DMS53 (cell line): ENCODE measurements at places on chromosomes 5 and 9.

GRCh38 chr5:151892393-151892792, 32.3 kb downstream of the GLRA1 start:
- peak; percentile 31 for DNase-seq

DNA sequence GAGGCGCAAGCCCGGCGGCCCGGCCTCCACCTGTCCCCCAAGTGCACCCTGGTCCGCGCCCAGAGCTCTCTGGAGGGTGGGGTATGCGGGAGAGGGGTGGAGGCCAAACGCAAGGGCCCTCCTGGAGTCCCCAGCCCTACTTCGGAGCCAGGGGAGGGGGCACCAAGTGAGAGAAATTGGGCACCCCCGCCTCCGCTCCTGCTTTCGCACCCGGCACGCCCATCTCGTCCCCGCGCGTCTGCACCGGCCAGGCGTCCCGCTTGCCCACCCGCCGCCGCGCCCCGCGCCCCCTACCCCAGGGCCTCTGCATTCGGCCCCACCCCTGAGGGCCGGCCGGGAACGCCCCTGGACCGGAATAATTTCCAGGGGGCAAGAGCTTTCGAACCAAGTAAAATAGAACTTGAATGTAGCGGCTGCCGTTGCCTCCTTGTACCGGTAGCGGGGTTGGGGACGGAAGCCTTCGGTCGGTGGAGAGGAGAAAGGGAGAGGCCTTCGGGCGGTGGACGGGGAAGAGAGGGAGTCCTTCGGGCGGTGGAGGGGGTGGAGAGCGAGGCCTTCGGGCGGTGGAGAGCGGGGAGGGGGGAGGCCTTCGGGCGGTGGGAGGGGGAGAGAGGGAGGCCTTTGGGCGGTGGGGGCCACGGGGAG, 694 bp upstream of the PHPT1 start:
- DNase-seq, result peak; percentile 84

DNA sequence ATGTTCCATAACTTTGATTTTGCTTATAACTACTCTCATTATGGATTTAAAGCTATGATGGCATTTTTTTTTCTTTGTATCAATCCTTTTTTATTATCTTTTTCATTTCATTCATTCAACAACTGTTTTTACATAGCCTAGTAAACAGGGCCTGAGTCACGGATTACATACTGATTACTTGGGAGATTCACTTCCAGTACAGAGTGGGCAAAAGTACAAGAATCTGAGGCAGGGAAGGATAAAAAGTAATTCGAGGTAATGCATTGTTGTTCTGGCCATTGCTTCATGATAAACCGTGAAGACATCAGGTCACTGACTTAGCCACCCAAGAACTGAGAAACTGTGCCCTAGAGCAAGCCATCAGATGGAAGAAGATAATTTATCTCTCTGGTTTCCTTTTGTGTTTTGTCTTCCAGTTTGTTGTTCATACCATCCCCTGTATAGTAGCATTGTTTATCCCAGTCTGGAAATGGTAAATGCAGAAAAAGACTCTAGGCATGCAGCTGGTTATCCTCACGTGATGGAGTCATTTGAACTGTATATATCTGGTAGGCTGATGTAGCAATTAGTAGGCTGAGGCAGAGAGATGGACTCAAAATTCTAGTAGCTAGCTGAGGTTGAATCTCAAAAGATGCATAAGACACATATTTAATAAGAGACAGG, 145.6 kb downstream of the CNTLN start:
- no peak for DNase-seq

GRCh38 chr5:67301285-67301903, 104.8 kb upstream of the CD180 start:
- DNase-seq, result peak; percentile 28

DNA sequence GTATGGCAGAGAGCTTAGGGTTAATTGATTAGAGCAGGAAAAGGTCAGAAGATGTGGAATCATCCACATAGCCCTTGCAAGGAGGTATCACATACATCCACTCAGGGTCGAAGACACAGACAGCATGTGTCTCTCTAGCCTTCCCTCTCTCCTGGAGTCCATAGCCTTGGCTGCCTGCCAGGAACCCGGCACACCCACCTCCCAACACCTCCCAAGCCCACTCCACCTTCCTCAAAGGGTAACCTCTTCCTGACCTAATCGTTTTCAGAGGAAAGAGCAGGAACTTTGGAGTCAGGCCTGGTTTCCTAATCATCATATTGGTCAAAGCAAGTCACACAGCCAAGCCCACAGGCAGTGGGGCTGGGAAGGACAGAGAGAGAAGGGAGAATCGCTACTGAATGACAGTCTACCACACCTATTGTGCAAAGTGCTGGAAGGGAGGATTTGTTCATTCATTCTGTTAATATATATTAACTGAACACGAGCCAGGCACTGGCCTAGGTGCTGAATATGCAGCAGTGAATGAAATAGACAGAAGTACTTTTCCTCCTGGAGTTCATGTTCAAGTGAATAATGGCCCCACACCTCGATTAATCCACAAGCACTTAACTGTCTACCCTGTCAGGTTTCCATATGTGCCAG, 107.8 kb downstream of the KCNIP1 start:
- DNase-seq, result no peak

GRCh38 chr9:92633614-92634278, 36.2 kb downstream of the IPPK start:
- DNase-seq, result no peak

DNA sequence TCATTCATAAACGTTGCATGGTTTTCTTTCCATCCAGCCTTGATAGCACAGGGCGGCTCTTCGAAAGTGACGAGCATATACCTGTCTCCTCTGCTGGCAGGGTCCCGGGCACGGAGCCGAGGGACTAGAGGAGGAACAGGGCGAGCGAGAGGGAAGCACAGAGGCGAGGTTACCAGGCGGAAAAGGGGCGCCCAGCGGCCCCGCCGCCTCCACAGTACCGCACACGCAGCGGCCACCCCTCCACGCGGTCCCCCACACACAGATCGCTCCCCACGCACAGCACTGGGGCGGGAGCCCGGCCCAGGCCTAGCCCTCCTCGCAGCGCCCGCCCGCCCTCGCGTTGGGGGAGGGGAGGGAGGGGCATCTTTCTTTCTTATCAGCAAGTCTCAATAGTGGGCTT, 296.6 kb upstream of the DAB2 start:
- DNase-seq, result no peak

DNA sequence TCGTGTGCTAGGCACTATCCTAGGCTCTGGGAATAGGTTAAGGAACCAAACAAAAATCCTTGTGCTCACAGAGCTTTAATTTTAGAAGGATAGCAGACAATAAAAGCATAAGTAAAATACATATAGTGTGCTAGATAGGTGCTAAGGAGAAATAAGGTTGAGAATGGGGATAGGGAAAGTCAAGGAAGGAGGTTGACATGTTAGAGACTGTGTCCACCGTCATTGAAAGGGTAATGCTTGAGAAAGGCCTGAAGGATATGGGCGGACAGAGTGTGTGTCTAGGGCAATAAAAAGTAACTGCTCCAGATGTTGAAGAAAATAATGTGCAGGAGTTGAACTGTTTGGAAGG, 482 bp upstream of the TDRD7 start:
- no peak for DNase-seq

DNA sequence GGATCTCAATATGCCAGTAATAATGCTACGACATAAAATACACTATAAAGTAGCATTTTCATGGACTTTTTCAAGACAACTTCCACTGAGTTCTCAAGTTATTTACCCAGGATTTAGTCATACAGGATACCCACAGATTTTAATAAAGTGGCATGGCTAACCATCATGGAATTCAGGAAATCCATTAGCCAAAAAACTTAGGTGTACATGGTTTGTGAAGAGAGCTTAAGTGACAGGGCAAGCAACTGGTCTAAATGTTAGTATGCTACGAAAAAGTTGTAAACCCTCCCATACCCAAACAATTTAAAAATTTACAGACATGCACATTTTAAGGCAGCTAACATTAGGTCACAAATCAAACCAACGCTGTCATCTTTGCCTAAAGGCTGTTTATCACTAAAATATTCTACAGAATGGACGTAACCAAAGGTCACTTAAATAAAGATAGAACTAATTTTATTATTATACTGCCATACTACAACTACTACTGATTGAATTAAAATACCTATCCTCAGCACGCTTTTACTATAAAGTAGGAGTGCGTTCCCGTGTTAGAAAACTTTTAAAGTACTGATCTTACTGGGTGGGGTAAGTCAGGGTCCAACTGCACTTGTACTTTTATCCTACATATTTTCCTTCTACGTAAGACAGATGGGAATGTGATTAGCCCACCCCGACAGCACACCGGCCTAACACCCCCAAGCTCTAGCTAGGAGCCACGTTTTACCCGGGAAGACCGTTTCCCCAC, 1.1 kb downstream of the UBTD2 start:
- no peak for DNase-seq

DNA sequence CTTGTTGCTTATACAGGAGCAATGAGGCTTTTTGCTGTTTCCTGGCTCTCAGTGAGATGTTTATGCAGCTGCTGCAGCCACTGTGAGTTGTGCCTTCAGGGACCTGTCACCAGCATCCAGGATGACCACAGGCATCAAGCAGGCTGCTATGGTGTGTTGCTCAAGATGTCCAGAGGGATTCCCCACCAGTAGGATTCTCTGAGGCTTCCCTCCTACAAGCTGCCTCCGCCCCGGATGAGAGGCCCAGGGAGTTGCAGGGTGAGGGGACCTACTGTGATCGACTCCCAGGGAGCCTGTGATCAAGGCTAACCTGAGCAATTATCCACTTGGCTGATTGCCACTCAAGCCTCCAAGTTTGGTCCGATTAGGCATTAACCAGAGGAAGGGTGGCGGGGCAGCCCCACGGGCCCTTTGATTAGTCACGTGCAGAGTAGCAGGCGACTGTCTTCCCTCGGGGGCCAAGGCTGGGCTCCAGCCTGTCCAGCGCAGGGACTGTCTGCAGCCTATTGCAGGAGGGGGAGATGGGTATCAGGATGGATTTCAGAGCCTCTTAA, 1.8 kb upstream of the FAT2 start:
- peak; percentile 82 for DNase-seq

GRCh38 chr9:137293482-137294090, 8.5 kb downstream of the NRARP start:
- no peak for DNase-seq

- DNase-seq, result no peak
These were observed 460.5 kb downstream of the MAN2A1 start for GRCh38 chr5:110150199-110150598.

- peak; percentile 43 for DNase-seq
These were observed 32.1 kb downstream of the TRMO start for GRCh38 chr9:97889941-97890887.

DNA sequence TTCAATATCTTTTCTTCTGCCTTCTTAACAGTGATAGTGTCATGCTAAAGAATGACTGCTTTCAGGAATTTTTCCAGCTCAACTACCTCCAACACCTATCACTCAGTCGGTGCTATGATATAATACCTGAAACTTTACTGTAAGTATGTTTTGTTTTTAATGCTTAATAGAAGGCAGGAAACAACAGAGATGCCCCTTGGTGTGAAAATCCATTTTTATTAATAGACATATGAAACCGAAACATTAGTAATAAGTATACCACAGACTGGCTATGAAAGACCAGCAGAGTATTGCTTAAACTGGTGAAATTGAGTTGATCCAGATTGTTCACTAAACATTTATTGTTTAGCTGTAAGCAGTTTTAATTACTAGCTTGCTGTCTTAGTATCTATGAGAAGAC, 25.2 kb downstream of the SKP2 start:
- DNase-seq, result no peak

DNA sequence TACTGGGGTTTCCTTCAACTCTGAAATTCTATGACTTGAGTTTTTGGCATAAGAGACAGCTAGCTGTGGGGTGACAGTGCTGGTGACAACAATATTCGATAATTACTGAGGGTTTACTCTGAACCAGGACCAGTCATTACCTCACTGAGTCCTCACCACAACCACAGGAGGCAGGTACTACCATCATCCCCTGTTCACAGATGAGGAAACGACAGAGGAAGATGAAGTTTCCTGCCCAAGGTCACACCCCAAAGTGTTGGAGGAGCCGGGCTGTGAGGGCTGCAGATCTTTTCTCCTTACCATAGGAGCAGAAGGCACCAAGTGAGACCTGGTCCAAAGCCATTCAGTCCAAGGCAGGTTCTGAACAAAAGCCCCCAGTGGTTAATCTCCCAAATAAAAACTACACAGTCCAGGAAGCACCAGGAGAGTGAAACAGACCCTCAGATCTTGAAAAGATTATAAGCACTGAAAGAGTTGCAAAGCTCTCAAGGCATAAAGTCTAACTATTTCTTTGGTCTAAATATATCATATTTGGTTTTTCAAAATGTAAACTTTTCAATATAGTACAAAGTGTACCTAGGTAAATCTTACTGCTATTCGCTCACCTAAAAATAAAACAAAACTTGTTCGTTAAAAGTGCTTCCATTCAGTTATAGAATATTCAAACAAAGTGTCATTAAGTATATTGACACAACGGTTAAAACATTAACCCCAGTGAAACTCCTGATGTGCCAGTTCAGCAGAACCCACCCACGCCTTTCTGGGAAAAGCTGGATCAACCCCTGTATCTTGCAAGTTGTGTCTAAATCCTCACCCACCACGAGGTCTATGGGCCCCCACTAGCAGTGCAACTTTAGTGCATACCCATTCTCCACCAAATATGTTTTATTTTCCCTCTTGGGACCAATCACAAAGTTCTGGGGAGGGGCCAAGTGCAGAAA, 82.6 kb upstream of the EQTN start:
- DNase-seq, result peak; percentile 39

- no peak for DNase-seq
These were observed 208.4 kb upstream of the CD180 start for GRCh38 chr5:67405101-67405364.
